ENCODE measurements at places on chromosomes 7 and 10.
A peak's percentile ranks its signal among the peaks of the same experiment; 100 is the strongest.

GRCh38 chr7:152402384-152403250 lies 33.2 kb downstream of the KMT2C start:
- no peak for DNase-seq

- no peak for DNase-seq
Observed at GRCh38 chr7:116259871-116260440, 49.6 kb downstream of the TES start.

DNA sequence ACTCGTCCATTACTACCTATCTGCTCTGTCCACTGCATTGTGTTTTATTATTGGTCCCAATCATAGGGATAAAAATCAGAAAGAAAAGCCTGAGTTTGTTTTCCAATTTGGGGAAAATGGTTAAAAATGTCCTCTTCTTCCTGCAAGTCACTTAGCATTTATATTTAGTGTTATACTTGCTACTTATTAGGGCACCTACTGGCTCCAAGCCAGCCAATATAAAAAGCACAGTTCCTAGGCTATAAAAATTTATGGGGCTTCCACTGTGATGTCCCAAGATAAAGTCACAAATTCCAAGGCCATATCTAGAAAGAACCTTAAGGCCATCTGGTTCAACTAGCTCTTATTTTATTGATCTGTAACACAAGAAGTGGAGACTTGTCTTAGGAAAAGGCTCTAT lies 3.2 kb downstream of the SLC35B4 start:
- DNase-seq: no peak

GRCh38 chr10:69096045-69096444 lies 8.1 kb downstream of the SRGN start:
- no peak for DNase-seq

DNA sequence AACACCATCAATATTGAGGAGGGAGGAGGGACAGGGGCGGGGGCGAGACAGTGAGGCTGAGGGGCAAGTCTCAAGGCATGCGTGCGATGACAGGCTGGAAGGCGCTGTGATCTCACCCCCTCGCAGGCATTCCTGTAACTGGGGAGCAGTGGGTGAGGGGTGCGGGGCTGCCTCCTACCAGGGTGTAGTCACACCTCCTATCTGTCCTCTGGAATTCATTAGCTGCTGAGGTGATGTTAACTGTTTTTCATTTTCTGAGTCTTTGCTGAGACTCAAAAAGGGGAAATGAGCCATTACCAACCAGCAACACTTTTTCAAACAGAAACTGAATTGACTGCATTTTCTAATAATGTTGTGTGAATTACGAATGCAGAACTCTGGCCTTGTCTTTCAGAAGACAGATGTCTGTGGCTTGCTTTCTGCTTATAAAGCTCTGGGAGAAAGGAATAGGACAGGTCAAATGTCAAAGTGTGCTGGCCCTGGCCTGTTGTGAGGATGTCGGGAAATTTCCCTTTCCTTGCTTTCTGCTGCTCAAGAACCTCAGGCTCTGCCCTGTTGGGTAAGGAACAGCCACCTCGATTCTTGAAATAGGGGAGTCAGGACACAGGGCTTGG lies 23.7 kb upstream of the CDH23 start:
- no peak for DNase-seq

DNA sequence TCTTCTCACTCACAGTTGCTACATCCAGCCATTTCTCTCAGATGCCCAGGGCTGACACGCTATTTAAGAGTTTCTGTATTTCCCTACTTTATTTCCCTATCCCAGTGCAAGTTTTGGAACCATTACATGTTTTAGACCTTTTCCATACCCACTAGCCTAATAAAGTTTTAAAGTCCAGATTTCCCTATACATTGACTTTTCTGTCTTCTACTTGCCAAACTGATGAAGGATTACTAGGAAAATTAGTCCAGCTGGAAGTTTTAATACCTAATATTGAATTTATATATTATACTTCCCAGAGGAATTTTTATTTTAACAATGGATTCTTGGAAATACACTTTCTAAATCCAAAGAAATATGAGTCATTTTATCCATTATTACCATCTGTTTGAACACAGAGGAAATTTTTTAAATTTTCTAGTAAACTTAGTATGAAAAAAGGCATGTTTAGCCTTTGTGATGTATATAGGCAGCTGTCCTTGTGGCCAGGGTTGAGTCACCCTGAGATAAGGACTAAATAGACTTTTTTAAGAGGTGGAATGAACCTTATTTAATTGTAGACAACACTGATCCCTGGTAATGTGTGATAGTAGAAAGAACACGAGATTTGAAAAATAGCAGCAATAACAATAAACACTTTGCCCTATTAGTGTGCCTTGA lies 205.0 kb downstream of the TFEC start:
- DNase-seq: no peak

GRCh38 chr7:88003581-88003980 lies 69.5 kb downstream of the ADAM22 start:
- no peak for DNase-seq

DNA sequence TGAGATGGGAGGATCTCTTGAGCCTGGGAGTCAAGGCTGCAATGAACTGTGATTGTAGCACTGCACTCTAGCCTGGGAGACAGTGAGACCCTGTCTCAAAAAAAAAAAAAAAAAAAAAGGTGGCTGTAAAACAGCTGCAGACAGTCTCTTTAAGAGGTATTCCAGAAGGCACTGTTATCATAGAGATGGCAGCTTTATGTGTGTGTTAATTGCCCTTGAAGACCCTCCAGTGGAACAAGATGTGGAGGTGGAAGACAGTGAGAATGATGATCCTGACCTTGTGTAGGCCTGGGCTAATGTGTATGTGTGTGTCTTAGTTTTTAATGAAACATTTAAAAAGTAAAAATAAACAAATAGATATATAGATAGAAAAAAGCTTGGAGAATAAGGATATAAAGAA lies 66.0 kb downstream of the ZNF487 start:
- DNase-seq: no peak

GRCh38 chr7:39091145-39091544 lies 113.4 kb downstream of the POU6F2 start:
- no peak for DNase-seq

DNA sequence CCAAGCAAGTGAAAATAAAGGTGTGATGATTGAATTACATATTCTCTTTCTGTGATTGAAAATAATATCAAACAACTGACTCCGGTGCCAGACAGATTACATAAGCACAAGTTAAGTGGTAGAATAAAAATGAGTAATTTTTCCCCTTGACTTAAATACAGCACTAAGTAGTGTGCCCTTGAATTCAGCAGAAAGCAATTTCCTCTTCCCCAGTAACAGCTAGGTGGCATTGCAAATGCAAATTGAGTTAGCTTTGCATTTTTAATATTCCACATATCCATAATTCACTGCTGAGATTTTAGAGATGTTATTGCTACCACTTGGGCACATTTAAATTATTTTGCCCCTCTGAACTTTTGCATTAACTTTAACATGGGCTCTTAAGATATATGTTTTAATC lies 89.8 kb upstream of the NPVF start:
- DNase-seq: no peak

DNA sequence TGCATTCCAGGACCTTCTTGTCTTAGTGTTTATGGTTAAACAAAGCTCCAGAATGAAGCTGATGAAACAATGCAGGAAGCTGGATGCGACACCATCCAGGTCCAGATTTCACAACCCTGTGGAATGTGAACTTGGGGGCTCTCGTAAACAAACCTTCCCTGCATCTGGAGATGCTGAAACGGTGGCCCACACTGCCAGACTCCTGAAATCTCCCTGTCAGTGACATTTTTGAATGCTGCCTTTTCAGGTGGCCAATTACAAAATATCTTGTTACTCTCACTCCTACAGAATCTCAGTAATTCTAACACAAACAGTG lies 18.8 kb downstream of the VIPR2 start:
- no peak for DNase-seq

GRCh38 chr7:137001041-137001440 lies 132.6 kb downstream of the CHRM2 start:
- DNase-seq: no peak

- DNase-seq: no peak
Observed at GRCh38 chr10:78859769-78860168, 209.0 kb upstream of the ZMIZ1 start.

DNA sequence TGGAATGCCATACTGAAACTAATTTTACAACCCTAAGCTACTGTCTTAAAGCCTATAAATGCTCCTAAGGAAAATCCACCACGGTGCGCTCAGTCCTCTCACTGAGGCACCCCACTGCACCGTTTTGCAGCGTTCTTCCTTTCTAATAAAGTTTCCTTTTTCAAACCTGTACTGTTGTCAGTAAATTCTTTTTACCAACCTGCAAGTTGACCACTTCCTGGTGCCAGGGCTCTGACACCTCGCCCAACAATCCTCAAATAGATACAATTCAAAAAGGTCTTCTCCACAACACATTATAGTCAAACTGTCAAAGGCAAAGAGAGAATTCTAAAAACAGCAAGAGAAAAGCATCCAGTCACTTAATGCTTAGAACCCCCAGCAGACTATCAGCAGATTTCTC lies 42.8 kb downstream of the HERPUD2 start:
- DNase-seq: no peak

DNA sequence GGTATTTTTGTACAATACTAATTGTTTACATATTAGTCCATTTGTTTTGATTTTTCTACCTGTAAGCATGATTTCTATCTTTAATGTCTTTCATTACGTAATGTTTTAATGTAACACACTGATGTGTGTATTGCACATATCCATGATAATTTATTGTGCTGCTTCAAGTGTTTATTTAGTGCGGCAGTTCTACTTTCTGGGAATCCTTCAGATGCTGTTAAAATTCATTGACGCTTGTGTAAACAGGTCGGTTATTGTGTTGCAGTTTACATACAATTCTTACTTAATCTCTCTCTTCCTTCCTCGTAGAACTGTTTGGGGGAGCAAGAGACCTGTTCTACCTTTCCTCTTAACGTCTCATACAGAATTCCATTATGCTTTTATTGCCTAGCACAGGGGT lies 6.9 kb downstream of the TMEM60 start:
- DNase-seq: no peak

DNA sequence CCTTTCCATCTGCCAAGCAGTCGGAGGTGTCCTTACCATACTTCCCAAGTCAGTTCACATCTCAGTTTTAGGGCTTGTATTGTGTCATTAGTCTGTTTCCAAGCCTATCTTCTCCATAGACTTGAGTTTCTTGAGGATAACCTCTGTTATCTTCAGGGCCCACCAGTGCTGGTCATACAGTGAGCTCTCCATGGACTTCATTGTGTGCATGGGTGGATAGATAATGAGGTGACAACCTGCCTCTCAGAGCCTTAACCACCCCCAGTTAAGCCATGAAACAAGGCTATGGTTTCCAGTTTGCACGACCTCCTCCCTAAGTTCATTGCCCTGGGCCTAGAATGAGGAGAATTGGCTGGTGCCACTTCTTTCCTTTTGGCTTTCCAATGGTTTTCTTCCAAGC lies 38.5 kb upstream of the WAC start:
- DNase-seq: no peak

- no peak for DNase-seq
Observed at GRCh38 chr7:100126239-100126930, 382 bp upstream of the MBLAC1 start.

- DNase-seq: no peak
Observed at GRCh38 chr7:45401155-45401554, 173.0 kb upstream of the ADCY1 start.

- DNase-seq: peak; percentile 12
Observed at GRCh38 chr7:80659120-80660055, 20.9 kb downstream of the CD36 start.

DNA sequence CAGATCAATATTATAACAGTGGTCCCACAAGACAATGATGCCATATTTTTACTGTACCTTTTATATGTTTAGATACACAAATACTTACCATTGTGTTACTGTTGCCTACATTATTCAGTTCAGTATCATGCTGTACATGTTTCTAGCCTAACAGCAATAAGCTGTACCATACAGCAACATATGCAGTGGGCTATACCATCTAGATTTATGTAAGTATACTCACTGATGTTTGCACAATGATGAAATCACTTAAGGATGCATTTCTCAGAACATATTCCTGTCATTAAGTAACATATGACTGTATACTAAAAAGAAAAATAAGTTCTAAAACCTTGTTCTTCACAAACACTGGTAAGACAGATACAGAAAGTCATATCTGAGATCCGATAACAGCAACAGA lies 468.6 kb upstream of the SEMA3A start:
- DNase-seq: no peak

DNA sequence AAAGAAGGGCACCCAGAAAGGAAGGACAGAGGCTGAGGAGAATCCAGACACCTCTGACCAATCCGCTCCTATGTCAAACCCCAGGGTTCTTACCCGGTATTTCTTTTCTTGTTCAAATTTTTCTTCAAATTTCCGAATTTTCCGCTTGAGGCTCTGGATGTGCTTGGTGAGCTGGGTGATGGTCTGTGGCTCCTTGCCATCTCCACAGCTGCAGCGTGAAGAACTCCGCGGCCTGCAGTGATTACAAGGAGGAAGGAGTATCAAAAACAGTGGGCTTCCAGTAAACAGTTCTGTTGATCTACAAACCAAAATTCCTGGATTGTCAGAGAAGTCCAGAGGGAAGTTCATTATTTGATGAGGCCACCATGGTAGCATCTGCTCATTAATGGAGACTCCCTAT lies 92.0 kb downstream of the PHYHIPL start:
- no peak for DNase-seq

GRCh38 chr10:11058965-11059364 lies 41.3 kb downstream of the CELF2 start:
- no peak for DNase-seq

Data from HEK293T (cell line).